ENCODE measurements at places on chromosomes 11 and 22. TPM values are rescaled to one million over a fixed set of nuclear protein-coding genes. Genes with fewer than 3 reads are reported as not detected.

DNA sequence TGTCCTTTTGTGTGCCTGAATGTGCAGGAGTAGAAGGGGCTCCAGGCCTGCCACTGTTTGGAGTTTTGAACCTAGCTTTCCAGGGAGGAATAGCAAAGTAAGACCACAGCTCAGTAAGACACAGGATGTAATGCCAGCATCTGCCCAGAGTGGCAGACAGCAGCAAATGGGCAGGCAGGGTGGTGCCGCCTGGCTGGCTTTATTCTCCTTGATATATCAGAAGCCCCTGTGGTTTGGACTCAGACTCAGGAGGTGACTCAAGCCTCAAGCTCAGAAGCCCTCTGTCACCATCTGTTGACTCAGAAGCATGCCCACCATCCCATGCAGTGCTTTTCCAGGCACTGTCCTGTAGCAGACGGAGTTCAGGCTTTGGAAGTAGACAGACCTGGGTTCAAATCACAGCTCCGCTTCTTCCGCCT lies 72.7 kb upstream of the TTC12 start:
- H3K4me3 ChIP-seq = no peak overlapping the region
- no peaks in the 10 kb centered on the region for H3K4me1 ChIP-seq
- no peaks in the 10 kb centered on the region for H3K36me3 ChIP-seq
- H3K27me3 ChIP-seq = no peaks in the 10 kb centered on the region

DNA sequence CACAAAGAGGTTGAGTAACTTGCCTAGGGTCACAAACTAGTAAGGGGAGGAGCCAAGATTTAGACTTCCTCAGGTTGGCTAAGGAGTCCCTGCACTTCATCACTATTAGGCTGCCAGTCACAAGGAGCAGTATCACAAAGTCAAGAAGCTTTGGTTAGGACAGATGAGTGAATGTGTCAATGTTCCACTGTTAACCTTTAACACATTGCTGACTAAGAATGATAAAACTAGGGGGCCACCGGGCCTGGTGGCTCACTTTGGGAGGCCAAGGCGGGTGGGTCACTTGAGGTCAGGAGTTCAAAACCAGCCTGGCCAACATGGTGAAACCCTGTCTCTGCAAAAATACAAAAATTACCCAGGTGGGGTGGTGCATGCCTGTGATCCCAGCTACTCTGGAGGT lies 32.0 kb downstream of the TMEM123 start:
- no peaks in the 10 kb centered on the region for H3K36me3 ChIP-seq
- no peak for DNase-seq
- H3K4me3 ChIP-seq = no peak overlapping the region
- no peaks in the 10 kb centered on the region for H3K27me3 ChIP-seq
- no peaks in the 10 kb centered on the region for H3K4me1 ChIP-seq
- no peak overlapping the region for H3K27ac ChIP-seq

- no peaks in the 10 kb centered on the region for H3K27me3 ChIP-seq
- H3K27ac ChIP-seq = no peak overlapping the region
- H3K4me1 ChIP-seq = peaks cover 13% of the 10 kb centered on the region
Measured at GRCh38 chr11:63889344-63889743, 27.6 kb downstream of the RCOR2 start.

The CLDN5 gene
- 257 TPM for total RNA-seq

The BARX2 gene
- 0.83 TPM for total RNA-seq

Measured in uterus (tissue), 4 donors.